ENCODE measurements at places on chromosomes 4 and X. TPM values are rescaled to one million over a fixed set of nuclear protein-coding genes. Genes with fewer than 3 reads are reported as not detected.

Gene FHIP1A
- 32.1 TPM for total RNA-seq

Gene PABPC4L
- total RNA-seq = 8.8 TPM

Gene SCD5
- total RNA-seq = 124 TPM

Gene LEF1
- total RNA-seq = 19.6 TPM

Gene PDGFC
- 29.5 TPM for total RNA-seq

Gene NWD2
- 9.1 TPM for total RNA-seq

Gene DMP1
- 0.11 TPM for total RNA-seq

Gene PPEF2
- 12.3 TPM for total RNA-seq

All from camera-type eye (tissue), 1 donor.